ENCODE measurements at places on chromosomes 1 and 21.

DNA sequence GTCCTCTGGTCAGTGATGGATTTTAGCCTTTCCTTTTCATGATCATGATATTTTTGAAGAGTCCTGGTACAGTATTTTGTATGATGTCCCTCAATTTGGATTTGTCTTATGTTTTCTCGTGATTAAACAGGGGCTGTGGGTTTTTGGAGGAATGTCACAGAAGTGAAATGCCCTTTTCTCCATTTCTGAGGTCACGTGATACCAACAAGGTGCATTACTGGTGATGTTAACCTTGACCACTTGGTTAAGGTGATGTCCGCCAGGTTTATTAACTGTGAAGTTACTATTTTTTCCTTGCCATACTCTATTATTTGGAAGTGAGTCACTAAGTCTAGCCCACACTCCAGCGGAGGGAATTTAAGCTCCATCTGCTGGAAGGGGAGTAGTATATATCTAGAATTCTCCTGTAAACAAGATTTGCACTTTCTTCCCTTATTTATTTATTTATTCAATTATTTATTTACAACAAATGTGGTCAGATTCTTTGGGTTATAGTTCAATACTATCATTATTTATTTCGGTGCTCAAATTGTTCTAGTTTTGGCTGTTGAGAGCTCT lies 123.4 kb downstream of the HIVEP3 start:
- no peak for DNase-seq

DNA sequence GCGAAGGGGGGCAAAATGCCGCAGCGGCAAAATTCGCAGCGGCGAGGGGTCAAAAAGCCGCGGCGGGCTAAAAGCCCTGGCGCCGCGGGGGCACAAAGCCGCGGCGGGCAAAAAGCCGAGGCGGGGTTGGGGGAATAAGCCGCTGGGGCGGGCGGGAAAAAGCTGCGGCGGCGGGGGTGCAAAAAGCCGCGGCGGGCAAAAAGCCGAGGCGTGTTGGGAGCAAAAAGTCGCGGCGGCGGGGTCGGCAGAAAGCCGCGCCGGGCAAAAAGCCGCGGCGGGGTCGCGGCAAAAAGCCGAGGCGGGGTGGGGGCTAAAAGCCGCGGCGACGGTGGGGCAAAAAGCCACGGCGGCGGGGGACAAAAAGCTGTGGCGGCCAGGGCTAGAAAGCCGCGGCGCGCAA lies 3902.5 kb downstream of the SRGAP2C start:
- no peak for DNase-seq

GRCh38 chr1:110554871-110555801 lies 36.2 kb upstream of the KCNA10 start:
- peak; percentile 7 for DNase-seq

DNA sequence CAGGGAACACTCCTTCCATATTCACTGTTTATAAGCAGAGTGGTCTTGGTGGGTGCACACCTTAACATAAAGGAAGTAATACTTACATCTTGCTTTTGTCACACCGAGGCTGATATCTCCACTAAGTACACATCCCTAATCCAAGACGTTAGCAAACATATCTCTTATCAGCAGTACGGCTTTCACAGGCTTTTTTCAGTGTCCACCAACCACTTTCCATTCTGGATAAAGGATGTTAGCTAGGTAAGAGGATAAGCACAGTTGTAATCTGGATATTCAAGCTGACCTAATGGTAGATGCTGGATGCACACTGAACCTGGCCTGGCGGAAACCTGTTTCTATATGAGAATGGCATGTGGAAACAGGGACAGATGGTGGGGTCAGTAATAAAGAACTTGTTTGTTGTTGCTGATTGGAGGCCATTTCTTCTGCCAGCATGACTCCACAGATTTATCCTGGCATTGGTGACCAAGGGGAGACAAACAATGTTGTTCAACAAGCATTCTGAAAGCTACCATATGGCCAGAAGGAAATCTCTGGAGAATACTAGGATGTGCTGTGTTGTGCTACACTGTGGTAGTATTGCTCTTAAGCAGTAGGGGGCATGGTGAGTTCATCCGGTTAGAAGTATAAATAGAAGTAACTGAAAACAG lies 416.4 kb downstream of the PTBP2 start:
- no peak for DNase-seq

DNA sequence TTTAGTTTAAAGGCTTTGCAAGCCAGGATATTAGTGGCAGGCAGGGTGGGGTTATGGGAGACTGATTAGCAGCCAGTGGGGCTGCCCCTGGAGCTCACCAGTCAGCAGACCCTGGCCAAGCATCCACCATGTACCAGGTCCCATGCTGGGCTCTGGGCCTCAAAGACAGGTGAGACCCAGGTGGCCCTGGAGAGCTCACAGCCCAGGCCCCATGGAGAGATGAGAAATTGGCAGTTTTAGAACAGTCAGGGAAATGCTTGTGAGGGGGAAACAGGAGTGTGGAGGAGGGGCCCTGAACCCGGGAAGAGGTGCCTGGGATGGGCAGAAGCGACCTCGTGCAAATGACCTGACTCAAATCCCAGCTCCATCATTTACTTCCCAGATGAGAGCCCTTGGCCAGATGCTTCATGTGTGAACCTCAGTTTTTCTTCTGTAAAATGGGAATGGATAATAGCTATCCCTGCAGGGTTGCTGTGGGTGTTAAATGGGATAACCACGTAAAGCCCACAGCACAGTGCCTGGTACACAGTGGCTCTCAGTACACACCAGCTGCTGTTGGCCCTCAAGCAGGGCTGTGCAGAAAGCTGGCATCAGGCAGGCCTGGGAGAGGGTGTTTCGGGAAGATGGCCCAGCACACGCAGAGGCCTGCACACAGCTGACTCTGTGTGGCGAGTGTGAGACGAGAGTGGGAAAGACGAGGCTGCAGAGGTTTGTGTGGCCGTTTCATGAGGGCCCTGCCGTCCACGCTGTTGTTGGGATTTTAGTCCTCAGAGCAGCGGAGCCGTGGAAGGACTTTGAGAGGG lies 518.5 kb downstream of the PTPRU start:
- no peak for DNase-seq

All from T-helper 22 cell (primary cell).